ENCODE measurements at places on chromosomes 5 and 9.

- DNase-seq = no peak
These were observed 64.5 kb downstream of the LNPEP start for GRCh38 chr5:97000391-97000790.

DNA sequence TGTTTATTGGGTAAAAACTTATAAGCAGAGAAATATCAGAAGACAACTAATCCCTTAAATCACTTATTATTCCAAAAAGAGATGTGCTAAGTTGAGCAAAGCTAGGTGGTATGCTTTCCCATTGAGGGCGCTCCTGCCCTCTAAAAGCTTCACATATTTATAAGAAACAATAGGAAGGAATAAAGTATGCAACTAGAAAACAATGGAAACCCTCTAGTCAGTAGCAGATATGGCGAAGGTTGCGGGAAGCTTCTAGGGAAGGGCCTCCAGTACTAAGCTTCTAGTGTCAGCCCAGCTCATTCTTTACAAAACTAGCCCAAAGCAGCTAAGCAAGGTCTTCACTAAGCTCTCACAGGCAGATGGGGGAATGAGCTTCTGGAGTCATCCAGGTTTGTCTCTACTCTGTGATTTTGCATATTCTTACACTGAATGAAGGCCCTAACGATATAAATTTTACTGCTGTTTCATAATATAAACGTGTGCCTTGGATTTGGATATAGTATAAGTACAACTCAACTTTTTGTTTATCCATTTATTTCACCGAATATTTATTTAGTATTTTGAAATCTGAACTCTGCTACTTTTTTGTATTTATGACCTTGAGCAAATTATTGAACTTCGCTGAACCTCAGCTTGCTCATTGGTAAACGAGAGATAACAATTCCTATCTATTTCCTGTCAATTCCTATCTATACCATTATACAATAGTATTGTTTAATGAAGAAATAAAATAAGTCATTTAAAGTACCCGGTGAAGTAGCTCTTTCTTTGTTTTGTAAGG lies 571.4 kb downstream of the ELAVL2 start:
- DNase-seq = no peak

- no peak for DNase-seq
These were observed 67.4 kb downstream of the FBN2 start for GRCh38 chr5:128470663-128471062.

- DNase-seq = peak; percentile 89
These were observed 5.9 kb upstream of the EGR1 start for GRCh38 chr5:138459311-138459933.

DNA sequence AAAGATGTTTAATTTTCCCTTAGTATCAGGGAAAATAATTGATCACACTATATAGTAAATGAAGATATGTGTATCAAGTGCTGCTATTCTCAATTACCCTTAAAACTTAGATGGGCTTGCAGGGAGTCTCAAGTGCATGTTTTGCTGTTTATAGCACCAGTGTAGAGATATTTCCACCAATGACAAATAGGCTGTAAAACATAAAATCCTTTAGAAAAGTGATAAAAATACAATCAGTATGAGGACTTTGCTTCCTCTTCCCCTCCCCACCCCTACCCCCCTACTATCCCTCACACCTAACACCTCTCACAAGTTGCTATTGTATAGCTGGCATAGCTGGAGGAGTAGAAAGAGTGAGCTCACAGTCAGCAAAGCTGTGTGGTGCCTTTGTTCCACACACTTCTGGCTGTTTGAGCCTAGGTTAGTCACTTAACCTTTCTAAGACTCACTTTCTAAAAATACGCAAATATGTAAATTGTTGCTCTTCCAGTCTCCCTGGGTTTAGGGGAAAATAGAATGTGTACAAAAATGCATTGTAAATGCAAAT lies 93.1 kb downstream of the PDE4D start:
- no peak for DNase-seq

GRCh38 chr9:77945798-77946197 lies 85.8 kb downstream of the GNAQ start:
- DNase-seq = no peak

GRCh38 chr9:98199388-98200033 lies 7.1 kb upstream of the CORO2A start:
- no peak for DNase-seq

GRCh38 chr9:30075022-30075421 lies 2309.4 kb upstream of the ACO1 start:
- DNase-seq = no peak

- no peak for DNase-seq
These were observed 192.3 kb downstream of the PALM2AKAP2 start for GRCh38 chr9:109972026-109972882.
